ENCODE measurements at places on chromosomes 12 and 14.

DNA sequence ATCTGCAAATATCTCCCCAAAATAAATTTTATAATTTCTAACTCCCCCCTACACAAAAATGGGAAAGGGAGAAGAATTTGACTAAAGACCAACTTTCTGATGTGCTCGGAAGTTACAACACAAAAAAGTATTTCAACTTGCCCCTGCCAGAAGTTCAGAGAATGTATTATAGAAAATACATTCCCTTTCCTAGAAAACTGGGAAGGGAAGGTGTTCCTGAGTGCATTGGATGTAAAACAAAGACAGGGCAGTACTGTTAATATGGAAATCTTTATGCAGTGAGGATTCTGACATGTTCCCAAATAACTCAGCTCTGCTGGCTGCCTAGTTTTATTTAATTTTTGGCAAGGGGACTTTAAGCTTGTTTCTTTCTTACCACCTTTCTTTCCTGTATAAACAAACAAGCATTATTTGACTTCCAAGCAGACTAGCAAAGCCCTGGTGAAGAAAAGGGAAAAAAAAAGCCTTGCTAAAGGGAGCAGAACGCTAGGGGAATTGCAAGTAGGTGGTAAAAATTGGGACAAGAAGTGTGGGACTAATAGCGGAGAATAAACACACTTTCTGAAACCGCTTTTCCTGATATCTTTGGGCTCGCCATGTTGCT, 124.1 kb downstream of the STXBP6 start:
- no peak for DNase-seq

- no peak for DNase-seq
These were observed 48.1 kb downstream of the ADCK1 start for GRCh38 chr14:77848031-77848430.

GRCh38 chr12:113468365-113469223, 3.1 kb downstream of the LHX5 start:
- peak; percentile 83 for DNase-seq

GRCh38 chr12:46303039-46303666, 34.3 kb upstream of the SLC38A1 start:
- DNase-seq, result peak; percentile 32

GRCh38 chr12:18246066-18246465, 15.3 kb upstream of the PIK3C2G start:
- DNase-seq, result peak; percentile 20

DNA sequence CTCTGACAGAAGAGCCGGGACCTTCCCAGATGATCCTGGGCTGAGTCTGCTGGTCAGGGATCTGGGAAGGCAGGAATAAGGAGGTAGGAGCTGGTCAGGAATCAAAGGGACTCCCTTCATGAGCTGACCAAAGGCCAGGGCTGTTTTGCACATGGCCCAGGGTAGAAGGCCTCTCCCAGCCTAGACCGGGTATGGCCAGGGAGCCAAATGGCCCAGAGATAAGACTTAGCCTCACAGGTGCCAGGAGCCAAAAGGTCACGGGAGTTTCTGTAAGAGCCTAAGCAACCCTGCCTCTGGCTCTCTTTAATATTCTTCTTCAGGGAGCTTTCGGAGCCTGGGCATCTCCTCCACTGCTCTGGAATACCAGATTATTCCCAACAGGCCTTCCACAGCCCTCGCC, 191.3 kb upstream of the PWP1 start:
- no peak for DNase-seq

DNA sequence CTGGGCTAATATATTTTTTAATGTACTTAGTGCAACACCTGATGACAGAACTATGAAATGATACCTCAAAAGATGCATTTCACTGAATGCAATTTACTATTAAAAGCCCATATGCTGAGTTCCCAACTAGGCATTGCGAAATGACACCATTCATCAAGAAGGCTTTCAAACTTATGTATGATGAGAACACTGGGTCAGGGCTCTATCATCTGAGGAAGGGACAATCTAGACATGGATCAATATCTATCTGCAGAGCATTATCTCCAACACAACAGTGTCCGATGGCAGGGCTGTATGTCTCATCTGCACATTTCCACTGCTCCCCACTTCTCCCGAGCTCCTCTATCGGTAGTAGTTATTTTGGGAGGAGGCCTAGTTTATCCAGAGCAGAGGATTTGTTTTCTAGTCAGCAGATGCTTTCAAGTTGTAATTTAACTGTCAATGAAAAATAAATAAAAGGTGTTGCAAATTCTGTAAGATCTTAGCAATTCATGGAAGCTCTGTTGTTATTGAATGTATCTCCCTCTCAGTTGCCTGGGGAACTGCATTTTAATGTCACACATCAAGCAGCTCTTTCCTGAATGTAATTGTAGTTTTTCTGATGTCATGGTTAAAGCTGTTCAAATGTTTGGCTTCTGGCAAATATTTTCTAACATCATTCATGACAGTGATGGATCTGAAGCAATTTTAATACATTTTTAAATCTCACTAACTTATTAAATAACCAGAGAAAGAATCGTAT, 7.4 kb upstream of the GCH1 start:
- DNase-seq, result no peak

- no peak for DNase-seq
These were observed 306.3 kb downstream of the CACNA1C start for GRCh38 chr12:2358986-2359658.

DNA sequence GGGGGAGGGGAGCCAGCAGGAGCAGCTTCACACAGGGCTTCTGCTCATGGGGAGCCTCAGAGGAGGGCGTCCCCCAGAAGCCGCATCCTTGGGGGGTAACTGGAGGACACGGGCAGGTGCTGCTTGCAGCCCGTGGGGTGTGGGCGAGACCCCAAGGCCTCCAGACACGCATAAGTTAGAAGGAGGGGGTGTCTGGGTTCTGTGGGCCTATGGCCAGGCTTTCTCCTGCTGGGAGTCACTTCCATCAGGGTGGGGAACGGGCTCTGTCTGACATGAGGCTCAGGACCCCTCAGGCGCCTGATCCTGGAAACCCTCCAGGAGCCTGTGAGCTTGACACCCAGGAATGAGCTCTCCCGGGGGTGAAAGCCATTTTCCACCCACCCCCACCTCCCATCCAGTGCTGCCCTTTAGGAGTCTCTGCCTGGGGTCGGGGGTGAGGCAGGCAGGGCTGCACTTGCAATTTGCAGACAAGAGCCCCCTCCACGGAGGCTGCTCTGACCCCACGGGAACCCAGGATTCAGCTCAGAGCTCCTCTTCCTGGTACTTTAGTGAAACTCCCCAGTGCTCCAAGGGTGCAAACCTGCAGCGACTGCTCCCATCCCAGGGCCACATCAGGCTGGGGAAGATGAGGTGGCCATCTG, 325.7 kb downstream of the ADGRD1 start:
- DNase-seq, result no peak

DNA sequence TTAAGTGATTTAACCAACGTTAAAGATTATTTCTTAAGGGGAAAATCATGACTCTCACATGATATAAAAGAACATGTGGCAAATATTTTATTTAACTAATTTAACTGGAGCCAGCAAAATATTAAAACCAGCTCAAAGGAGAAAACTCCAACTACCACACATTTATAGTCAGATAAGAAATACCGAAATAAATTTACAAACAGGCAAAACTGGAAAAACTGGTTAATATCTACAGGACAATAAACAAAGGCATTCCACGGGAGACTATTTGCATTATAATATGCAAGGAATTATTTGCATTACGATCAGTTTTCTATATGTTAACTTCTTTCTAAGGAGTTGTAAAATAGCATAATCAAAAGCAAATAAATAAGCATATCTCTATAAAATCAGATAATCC, 13.8 kb upstream of the BCL2L14 start:
- DNase-seq, result no peak

GRCh38 chr12:47249082-47249481, 169.3 kb upstream of the AMIGO2 start:
- DNase-seq, result no peak

DNA sequence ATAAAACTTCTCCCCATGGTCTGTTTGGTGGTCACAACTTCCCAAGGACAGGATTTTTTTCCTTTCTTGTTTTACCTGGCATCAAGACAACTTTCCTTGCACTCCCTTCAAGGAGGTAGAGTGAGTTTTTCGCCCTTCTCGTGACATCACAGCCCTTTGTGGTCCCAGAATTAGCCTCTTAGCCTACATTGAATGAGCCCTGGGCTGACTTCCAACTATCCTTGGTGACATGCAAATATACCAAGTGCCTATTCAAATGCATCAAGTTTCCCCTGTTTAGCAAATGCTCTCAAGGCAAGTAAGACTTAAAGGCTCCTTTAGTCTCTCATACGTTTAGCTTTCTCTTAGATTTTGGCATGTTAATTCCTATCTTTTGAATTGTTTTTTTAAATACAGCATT, 36.6 kb downstream of the TC2N start:
- peak; percentile 40 for DNase-seq

DNA sequence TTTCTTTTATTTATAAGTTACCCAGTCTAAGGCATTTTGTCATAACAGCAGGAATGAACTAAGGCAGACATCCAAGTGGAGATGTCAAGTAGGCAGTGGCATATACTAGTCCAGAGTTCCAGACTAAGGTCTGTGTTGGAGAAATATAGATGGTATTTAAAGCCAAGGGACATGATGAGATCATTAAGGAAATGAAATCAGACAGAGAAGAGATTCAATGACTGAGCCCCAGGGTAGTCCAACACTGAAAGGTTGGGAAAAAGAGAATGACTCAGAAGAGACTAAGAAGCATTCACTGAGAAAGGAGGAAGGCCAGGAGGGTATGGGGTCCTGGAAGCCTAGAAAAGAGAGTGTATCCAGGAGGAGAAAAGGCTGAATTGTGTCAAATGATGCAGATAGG, 442.2 kb upstream of the CCDC196 start:
- DNase-seq, result no peak

DNA sequence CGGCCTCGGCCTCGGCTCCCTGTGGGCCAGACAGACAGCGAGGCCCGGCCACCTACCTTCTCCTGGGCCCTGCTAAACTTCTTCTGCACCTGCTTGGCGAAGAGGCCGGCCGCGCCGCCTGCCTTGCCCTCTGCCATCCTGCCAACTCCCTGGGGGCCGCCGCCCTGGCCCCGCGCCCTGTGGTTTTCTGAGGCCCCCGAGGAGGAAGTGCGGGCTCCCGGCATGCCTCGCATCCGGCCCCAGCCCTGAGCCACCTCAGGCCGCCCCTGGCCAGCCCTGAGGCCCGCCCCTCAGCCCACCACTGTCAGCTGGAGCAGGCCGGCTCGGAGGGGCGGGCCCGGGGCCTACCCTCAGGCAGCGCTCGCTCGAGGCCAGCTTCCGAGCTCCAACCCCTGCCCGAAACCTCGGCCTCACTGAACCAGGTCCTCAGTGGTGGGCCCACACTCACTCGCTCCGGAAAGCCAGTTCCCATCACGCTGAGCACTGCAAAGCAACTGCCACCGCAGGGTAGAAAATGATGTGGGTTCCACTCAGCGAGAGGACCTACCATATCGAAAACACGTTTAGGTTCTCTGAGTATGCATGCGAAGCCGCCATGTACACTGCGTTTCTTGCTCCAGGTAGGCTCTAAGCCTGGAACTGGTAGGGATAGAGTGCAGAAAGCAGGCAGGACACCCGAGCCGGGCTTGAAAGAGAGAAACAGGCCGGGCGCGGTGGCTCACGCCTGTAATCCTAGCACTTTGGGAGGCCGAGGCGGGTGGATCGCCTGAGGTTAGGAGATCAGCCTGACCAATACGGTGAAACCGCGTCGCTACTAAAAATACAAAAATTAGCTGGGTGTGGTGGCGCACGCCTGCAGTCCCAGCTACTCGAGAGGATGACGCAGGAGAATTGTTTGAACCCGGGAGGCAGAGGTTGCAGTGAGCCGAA, at the start of gene BIN2:
Gene BIN2, minus strand, starts transcription at position 209 of the 930 bp plus-strand sequence. Its CDS starts 72 bp downstream, at position 137.
- peak; percentile 49 for DNase-seq

DNA sequence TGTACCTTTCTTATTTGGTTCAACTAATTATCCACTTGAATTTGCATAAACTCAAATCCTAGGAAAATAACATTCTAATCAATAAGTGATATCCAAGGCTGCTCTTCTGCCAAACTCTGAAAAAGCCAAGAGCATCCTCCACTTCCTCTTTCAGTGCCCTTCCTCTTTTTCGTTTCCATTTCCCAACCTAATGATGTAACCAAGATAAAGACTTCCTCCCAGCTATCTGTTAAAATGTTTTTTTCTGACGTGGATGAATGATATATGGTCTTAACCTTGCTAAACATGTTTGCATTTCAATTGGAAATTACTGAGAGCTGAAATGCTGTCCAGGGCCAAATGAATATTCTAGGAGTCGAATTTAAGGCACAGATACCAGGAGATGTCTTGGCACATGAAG, 459.5 kb upstream of the PDE3A start:
- DNase-seq, result no peak

DNA sequence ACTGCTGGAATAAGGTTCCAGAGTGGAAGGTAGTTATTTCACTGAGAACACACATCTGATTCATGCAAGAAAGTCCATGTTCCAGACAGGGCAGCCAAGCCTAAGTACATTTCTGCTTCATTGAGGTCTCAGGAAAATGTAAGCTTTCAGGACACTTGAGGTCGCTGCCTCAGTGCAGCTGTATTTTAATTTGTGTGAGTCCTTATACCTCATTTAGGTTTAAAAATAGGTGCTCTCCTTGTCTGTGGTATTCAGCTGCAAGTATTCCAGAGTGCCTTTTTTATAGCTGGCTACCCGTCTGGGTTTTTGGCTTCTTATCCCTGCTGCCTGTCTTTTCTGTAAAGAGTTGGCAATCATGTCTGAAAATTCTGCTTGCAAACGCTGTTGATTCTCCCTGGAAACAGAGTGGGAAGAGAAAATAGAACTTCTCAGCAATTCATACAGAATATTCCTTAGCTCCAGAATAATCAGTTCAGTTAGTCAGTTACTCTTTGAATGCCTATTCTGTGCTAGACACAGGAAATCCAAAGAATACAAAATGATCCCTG, 45.3 kb upstream of the PLBD1 start:
- DNase-seq, result no peak

- DNase-seq, result peak; percentile 38
These were observed 69.4 kb upstream of the RHOJ start for GRCh38 chr14:63134801-63135200.

DNA sequence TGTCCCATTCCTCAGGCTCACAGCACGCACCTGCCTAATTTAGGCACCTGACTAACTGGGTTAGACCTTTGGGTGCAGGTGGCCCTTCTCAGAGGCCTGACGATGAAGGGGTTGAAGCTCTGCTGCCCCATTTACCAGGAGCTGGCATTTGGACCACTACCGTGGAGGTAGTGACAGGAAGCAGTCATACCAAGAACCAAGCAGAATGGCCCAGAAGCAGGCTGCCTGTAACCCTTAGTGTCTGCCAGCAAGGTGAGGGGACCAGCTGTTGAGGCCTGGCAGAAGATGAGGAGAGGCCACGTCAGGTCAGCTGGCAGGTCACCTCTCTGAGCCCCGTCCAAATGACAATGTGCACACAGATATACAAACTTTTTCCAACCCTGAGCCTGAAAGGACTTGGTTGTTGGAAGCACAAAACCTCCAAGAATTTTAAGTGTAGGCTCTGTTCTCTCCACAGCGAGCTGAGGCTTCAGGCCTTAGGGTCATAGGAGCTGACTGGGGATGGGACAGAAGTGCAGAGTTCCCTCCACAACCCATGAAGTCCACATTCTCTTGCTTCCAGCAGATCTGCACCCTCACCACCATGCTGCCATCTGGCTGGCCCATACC, 23.1 kb downstream of the VASH1 start:
- DNase-seq, result no peak

GRCh38 chr14:77459072-77459723, 1.3 kb downstream of the AHSA1 start:
- DNase-seq, result peak; percentile 75

Data from H7 (cell line).